Osteocyte (in vitro differentiated cells): ENCODE measurements at places on chromosomes 6 and 20.
A peak's percentile ranks its signal among the peaks of the same experiment; 100 is the strongest.

- DNase-seq = no peak
Observed at GRCh38 chr20:20139403-20139802, 87.1 kb downstream of the CFAP61 start.

DNA sequence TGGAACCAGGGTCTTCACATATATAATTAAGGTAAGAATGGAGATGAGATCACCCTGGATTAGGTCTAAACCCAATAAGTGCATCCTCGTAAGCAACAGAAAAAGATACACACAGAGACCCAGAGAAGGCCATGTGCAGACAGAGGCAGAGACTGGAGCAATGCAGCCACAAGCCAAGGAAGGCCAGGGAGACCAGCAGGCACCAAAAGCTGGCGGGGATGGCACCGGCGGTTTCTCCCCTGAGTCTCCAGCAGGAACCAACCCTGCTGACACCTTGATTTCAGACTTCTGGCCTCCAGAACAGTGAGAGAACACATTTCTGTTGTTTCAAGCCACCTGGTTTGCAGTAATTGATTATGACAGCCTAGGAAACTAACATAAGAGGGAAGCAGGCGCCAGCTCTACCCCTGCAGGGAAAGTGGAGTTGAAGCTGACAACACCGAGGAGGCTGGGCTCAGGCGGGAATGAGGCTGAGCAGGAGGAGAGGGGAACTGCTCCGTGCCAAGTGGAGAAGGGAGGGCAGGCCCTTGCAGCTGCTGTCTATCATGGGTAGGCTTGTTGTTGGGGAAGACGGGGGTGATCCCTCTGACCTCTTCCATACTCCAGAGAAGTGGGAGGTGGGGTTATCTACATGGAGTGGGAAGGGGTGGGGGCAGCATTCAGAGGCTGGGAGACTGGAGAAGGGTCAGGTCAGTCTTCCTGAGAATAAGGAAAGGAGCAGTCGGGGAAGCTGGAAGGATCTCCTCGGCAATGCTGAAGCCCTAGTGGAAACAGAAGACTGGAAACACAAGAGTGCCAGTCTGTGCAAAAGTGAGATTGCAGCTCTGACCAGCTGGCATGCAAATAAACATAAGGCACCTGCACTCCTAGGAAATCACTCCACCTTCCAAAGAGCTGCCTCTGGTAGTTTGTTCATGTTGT is 72.7 kb downstream of the NFATC2 start:
- DNase-seq = no peak

DNA sequence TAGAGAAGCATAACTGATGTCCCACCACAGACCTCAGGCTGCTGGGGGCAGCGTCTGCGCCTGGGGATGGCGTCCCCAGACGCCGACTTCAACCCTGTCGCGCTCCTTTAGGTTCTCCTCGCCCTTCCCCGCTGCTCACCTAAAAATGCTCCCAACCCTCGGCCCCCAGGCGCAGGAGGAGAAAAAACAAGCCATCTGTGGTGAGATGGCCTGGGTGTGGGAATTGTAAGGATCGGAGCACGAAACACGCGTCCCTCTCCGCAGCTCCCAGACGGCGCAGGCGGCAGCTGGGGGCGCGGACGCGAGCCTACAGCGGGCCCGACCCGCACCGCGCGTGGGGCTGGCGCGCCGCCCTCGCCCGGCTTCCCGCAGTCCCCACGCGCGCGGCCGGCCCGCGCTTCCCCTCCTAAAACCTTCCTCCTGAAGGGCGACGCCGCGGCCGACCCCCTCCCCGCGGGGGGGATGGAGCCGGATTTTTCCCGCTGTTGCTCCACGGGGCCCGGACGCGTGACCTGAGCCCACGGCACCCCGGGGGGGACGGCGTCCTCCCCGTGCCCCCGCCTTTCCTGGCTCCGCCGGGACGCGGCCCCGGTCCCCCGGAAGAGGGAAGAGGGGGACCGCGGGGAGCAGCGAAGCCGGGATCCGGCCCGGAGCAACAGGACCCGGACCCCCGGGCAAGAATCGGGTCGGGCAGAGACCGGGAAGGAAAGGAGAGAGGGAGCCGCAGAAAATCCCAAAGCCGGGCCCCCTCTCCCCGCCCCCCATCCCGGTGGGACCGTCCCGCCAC is 611 bp downstream of the EPB41L2 start:
- no peak for DNase-seq

GRCh38 chr20:33857722-33858563 is 46.8 kb downstream of the CHMP4B start:
- no peak for DNase-seq

- peak; percentile 27 for DNase-seq
Observed at GRCh38 chr20:53580376-53581111, 13.1 kb downstream of the ZNF217 start.

GRCh38 chr6:165695722-165696515 is 32.9 kb upstream of the PDE10A start:
- no peak for DNase-seq

- no peak for DNase-seq
Observed at GRCh38 chr6:7909323-7910276, 988 bp downstream of the TXNDC5 start.
